NCI-H82 (cell line): ENCODE measurements at places on chromosomes 7 and 10.

GRCh38 chr10:49296836-49297235 is 2.1 kb upstream of the C10orf71 start:
- no peak for DNase-seq

DNA sequence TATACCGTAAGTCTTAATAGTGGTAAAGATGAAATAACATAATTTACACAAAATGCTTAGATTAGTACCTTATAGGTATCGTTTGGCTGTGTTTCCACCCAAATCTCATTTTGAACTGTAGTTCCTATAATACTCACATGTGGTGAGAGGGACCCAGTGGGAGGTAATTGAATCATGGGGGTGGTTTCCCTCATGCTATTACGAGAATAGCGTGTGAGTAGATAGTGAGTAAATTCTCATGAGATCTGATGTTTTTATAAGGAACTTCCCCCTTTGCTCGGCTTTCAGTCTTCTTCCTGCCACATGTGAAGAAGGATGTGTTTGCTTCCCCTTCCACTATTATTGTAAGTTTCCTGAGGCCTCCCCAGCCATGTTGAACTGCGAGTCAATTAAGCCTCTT is 426.3 kb upstream of the POT1 start:
- no peak for DNase-seq

DNA sequence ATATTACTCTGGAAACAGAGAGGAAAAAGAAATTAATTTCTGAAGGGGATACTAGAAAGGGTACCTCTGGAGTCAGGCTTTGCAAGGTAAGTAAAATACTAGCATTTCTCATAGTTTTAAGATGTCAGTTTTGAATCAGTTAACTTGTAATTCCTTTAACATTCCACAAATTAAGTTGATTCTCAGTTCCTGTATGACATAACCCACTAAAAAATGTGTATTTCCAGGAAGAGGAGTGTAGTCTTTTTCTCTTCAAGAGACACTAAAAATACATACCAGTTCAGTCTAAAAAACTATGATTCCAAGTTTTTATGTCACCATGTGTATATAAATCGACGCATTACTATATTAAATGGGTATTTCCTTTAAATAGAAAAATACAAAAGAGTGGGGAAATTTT is 113.2 kb downstream of the CDK6 start:
- DNase-seq: no peak

GRCh38 chr10:109665321-109665720 is 258.0 kb downstream of the XPNPEP1 start:
- no peak for DNase-seq

GRCh38 chr7:149827089-149827981 is 10.8 kb upstream of the ZNF862 start:
- DNase-seq: no peak

DNA sequence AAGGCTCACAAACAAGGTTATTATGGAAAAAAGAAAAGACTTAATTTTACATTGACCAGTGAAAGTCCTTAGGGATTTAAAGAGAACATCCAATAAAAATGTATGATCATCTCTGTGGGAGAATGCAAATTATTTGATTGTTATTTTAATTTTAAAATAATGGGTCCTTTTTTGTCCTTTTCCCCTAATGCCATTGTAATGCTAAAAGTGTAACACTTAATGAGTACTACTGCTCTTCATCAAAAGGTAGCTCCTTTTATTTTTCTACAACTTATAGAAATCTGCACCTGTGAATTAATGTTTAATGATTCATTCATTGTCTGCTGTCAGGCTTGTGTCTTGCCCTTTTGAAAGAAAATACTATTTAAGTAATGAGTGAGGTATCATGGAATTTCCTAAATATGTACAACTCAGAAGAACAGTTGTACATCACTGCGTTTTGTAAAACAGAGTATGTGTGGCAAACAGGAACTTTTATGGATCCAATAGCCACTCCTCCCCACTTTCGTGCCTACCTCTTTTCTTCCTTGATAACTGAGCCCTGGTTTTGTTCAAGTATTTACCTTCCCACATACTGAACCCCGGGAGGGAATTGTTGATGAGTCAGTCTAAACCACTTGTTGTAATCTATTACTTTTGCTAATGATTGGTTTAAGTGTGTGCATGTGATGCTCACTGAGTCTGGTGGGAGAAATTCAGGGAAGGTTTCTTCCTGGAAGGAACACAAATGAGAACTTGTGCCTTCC is 19.9 kb upstream of the TRUB1 start:
- DNase-seq: no peak

- no peak for DNase-seq
Observed at GRCh38 chr7:115102738-115103137, 180.8 kb downstream of the MDFIC start.
